ENCODE measurements at places on chromosomes 12 and 14.
A peak's percentile ranks its signal among the peaks of the same experiment; 100 is the strongest.

GRCh38 chr12:123822804-123823203, 60.7 kb downstream of the DNAH10 start:
- no peak for DNase-seq

DNA sequence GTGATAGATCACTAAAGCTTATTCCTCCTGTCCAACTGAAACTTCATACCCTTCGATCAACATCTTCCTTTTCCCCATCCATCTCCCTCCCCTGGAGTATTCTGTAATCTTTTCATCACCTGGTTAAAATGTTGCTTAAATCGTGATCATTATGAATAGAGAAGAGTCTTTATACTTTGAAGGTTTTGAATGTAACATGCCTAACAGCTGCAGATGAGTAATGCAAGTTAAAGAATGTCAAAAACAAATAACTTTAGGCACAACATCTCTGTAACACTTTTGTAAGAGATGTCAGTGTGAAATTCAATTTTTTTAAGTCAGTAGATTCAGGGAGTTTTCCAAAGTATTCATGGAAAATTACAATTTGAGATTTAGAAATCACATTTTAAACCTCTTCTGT, 25.0 kb downstream of the RXYLT1 start:
- DNase-seq, result no peak

DNA sequence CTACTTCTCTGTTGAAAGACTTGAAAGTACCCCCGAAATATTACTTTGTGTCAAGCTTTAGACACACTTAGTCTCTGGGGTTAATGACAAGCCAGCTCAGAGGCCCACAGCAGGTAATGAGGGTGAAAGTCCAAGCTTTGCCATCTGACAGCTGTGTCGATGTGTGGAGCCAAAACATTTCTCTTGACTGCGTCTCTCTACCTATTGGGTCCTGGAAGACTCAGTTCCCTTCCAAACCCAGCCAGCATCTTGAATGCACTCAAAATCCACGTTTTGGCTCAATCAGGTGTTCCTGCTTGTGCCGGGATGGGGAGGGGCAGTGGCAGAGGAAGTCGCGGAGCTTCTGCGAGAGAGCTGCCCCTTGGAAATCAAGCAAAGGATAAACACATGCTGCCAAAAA, 3.2 kb downstream of the PLXNC1 start:
- DNase-seq, result no peak

GRCh38 chr14:55152052-55152753, 23.2 kb downstream of the LGALS3 start:
- no peak for DNase-seq

DNA sequence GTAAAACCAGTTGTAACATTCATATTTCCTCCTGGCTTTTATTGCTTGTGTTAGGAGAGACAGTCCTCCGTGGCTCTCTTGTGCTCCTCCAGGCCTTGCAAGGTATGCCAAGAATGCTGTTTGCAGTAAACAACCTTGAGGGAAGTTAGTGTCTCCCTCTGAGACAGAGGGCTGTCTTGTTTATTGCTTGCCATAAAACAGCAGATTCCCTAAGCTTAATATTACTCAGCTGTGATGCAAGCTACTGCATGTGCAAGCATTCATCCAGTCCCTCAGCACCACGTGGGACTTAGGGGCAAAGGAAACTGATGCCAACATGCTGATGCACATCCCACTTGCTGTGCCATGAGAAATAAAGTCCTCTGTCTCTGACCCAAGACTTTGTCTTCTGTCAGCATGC, 6.6 kb downstream of the POMT2 start:
- DNase-seq, result no peak

GRCh38 chr12:49051373-49051764, 9.2 kb downstream of the KMT2D start:
- DNase-seq, result no peak

DNA sequence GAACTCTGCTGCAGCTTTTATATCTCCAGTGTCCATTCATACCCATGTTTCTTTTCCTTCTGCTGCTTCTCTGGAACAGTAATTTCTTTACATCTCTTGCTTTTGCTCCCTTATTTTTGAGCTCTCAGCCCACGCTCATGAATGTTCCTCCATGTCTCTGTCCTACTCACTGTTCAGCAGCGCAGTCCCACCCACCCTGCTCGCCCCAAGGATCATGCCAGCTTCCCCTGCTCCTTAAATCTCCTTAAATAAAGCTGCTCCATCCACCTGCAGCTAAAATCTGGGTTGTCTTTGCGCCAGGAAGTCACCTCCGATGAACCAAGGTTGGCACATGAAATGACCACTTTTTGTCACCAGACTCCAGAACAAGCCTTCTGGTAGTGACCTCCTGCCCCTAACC, 201.1 kb upstream of the RGS6 start:
- DNase-seq, result no peak

- DNase-seq, result no peak
Observed at GRCh38 chr14:99654235-99654985, 9.5 kb downstream of the HHIPL1 start.

GRCh38 chr12:42641221-42641885, 51.8 kb upstream of the PRICKLE1 start:
- no peak for DNase-seq

DNA sequence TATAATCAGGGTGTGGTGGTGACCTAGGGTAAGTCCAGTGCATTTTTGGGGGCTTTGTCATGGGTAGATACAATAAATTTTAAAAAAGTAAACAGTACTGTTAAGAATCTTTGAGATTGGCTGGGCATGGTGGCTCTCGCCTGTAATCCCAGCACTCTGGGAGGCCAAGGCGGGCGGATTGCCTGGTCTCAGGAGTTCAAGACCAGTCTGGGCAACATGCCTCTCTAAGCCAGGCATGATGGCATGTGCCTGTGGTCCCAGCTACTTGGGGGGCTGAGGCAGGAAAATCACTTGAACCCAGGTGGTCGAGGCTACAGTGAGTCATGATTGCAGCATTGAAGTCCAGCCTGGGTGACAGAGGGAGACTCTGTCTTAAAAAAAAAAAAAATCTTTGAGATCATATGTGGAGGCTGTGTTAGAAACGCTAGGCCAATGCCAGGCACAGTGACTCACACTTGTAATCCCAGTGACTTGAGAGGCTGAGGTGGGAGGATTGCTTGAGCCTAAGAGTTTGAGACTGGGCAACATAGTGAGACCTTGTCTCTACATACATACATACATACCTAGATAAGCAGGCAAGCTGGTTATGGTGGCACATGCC, 67.7 kb downstream of the PRKCH start:
- DNase-seq, result no peak

GRCh38 chr14:72341237-72341636, 409.0 kb downstream of the RGS6 start:
- DNase-seq, result no peak

- no peak for DNase-seq
Observed at GRCh38 chr14:93105362-93105761, 10.4 kb downstream of the ITPK1 start.

DNA sequence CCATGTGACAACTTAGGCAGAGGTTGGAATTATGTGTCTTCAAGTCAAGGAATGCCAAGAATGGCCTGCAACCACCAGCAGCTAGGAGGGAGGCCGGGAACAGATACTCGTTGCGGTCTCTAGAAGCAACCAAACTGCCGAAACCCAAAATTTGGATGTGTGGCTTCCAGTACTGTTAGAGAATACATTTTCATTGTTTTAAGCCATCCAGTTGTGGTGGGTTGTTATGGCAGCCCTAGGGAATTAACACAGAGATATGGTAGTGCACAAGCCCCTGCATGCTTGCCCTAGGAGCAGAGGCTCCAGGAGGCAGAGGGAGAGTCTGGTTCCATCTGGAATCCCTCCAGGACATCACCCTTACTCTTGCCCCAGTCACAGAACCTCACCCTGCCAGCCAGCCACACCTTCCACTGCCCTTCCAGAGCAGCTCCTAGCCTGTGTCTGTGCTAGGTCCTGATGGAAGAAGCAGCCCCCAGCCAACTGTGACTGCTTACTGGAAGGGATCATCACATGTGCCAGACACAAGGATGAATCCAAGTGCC, 19.5 kb downstream of the PITPNM2 start:
- no peak for DNase-seq

DNA sequence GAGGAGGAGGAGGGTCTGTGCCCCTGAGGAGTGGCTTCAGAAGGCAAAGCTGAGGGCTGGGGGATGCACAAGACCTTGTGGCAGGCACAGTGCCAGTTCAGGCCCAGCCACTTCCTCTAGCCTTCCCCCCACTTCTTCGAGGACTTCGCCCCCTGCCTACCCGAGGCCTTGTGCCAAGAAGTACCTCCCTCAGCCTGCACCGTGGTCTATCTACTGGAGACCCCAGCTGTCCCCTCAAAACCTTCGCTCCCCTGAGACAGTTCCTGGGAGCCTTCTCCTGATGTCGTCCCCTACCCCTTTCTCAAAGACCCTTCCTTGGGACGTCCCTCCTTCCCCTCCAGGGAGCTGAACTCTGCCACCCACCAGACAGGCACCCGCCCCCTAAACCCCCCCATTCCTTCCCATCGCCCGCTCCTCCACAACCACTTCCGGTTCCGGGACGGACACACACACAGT, 604 bp downstream of the ZNF384 start:
- DNase-seq, result peak; percentile 50

- peak; percentile 3 for DNase-seq
Observed at GRCh38 chr14:89325299-89325883, 91.6 kb downstream of the FOXN3 start.

DNA sequence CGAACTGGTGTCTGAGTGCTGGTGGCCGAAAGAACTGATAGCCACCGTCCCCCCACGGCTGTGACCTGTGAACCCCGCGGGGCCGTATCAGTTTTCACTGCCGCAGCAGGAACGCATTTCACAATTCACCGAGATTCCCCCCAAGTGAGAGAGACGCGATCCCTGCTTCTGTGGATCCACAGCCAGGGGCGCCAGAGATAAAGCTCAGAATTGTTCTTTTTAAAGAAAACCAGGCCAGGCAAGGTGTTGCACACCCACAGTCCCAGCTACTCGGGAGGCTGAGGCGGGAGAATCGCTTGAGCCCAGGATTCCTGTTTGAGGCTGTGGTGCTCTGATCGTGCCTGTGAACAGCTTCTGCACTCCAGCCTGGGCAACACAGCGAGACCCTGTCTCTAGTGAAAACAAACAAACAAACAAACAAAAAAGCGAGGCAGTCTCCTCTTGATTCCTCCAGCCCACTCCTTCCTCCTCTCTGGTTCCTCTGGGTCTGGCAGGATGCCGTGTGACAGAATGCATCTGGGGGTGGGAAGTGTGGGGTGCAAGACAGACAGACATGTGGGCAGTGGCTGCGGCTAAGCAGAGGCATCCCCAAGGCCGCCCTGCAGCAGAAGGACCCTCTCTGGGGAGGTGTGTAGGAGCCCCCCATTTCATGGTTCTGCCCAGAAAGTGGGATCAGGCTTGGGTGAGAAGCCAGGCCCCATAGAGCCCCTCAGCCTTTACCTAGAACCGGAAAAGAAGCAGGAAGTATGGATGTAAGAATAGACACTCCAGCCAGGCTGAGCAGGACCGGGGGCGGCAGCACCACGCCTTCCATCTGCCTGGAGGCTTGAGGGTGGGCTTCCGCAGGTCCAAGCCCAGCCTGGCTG, 39.2 kb upstream of the PPP1R13B start:
- no peak for DNase-seq

DNA sequence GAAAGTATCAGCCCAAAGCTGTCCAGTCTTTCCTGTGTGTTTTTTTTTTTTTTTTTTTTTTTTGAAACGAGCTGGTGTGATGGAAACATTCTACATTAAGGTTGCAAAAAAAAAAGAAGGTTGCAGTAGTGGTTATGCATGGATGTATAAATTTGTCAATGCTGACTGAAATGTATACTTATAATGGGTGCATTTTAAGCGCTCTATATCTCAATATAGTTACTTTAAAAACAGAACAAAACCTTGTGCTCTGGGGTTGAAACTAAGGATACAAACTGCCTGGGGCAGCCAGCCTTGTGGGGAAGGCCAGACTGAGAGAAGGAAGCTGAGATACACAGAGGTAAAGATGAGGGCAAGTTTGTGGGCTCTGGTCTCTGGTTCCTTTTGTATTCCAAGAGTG, 87.3 kb upstream of the RMST start:
- no peak for DNase-seq

- DNase-seq, result no peak
Observed at GRCh38 chr12:62720661-62721330, 214.2 kb downstream of the PPM1H start.

- DNase-seq, result no peak
Observed at GRCh38 chr12:65778258-65779090, 45.8 kb upstream of the HMGA2 start.

DNA sequence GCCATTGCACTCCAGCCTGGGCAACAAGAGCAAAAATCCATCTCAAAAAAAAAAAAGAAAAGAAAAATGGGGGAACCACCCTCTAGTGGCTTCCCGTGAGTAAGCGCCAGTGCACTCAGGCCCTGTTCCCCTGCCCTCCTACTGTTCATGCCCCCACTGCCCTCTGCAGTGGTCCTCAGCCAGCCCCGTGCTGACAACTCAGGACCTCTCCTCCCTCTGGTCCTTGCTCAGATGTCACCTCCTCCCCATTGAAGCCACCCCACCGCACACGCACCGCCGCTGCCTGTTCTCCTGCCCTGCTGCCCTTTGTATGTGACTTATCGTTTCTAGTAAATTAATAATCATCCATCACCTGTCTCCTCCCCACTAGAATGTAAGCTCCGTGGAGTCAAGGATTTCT, 58.8 kb upstream of the DYNC1H1 start:
- no peak for DNase-seq

DNA sequence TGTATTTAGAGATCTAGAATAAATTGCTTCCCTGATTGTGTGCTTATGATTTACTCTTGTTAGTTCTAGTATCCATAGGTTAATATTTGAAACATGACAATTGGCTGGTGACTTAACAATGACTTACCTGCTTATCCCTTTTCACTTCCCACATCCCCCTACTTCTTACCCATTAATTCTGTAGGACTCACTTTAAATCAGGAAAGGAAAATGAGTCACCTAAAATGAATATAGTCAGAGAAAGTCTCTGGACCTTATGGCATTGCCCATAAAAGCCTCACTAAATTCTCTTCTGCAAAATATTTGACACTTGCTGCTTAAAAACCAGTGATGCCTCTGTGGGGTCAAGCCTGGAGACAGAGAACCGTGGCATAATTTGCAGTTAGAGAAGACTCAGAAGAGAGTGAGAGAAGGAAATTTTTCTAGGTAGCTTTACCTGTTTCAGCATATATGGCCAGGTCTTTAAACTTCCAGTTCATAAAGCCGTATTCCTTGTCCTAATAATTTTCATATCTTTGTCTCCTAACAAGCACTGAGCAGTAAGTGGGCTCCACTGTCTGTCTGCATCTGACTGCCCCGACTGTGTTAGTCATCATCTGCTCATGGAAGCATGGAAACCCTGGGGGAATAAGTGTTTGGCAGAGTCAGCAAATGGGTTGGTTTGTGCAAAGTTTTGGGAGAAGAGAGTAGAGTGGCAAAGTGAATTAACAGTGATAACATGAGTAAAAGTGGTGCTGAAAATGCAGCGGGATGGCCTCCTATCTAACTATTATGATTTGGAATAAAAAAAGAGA, 294.4 kb downstream of the AKAP6 start:
- DNase-seq, result no peak

GRCh38 chr12:10368206-10369171, 21.4 kb downstream of the KLRK1 start:
- no peak for DNase-seq

- DNase-seq, result no peak
Observed at GRCh38 chr12:42402821-42403411, 76.9 kb downstream of the PPHLN1 start.
